ENCODE measurements at places on chromosomes 16 and 17. TPM values are rescaled to one million over a fixed set of nuclear protein-coding genes. Genes with fewer than 3 reads are reported as not detected.

- H3K4me1 ChIP-seq = no peaks in the 10 kb centered on the region
- H3K4me3 ChIP-seq = no peak overlapping the region
- H3K27ac ChIP-seq = no peak overlapping the region
- H3K36me3 ChIP-seq = no peaks in the 10 kb centered on the region
- H3K27me3 ChIP-seq = no peaks in the 10 kb centered on the region
- no peak for DNase-seq
These were observed 121.5 kb downstream of the KATNIP start for GRCh38 chr16:27671410-27671809.

NACA2 gene
- not detected for total RNA-seq

ABAT gene
- 10.8 TPM for total RNA-seq

DNA sequence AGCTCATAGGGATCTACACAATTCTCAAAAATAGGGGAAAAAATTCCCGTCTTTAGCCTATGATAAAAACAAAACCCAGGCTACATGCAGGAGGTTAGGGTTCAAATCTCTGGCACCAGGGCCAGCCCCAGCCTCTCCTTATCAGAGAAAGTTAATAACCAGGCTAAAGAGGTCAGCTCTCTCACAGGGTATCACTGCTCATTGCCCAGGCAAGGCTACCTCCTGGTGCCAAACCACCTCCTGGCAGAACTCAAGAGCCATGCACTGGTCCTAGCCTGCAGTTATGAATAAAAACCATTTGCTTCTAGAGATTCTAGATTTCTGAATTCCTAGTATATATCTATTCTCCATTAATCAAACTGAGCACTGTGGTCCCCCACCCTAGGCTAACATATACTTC is 65.8 kb downstream of the CREBBP start:
- H3K27me3 ChIP-seq = no peaks in the 10 kb centered on the region
- H3K36me3 ChIP-seq = peaks cover 10% of the 10 kb centered on the region
- no peak overlapping the region for H3K4me3 ChIP-seq
- peaks cover 90% of the 10 kb centered on the region for H3K4me1 ChIP-seq

DNA sequence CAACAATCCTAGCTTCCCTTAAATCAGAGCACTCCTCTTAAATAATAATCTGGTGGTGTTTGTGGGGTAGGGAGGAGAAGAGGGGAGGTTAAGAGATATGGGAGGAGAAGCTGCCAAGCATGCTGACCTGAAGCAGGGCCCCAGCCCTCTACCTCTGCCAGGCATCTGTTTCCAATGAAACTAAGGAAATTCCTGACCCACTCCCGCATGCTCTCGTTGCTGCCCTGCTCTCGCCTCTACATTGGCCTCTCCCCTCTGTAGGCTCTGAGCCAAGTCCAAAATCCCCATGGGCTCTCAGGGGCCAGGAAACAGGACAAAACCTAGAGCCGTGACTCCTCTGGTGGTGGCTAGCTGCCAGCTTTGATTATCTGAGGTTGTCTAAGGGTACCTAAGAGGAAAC is 559.5 kb upstream of the CDH11 start:
- H3K4me1 ChIP-seq = no peaks in the 10 kb centered on the region
- H3K36me3 ChIP-seq = no peaks in the 10 kb centered on the region
- no peaks in the 10 kb centered on the region for H3K27me3 ChIP-seq
- no peak for DNase-seq
- H3K27ac ChIP-seq = no peak overlapping the region

DNA sequence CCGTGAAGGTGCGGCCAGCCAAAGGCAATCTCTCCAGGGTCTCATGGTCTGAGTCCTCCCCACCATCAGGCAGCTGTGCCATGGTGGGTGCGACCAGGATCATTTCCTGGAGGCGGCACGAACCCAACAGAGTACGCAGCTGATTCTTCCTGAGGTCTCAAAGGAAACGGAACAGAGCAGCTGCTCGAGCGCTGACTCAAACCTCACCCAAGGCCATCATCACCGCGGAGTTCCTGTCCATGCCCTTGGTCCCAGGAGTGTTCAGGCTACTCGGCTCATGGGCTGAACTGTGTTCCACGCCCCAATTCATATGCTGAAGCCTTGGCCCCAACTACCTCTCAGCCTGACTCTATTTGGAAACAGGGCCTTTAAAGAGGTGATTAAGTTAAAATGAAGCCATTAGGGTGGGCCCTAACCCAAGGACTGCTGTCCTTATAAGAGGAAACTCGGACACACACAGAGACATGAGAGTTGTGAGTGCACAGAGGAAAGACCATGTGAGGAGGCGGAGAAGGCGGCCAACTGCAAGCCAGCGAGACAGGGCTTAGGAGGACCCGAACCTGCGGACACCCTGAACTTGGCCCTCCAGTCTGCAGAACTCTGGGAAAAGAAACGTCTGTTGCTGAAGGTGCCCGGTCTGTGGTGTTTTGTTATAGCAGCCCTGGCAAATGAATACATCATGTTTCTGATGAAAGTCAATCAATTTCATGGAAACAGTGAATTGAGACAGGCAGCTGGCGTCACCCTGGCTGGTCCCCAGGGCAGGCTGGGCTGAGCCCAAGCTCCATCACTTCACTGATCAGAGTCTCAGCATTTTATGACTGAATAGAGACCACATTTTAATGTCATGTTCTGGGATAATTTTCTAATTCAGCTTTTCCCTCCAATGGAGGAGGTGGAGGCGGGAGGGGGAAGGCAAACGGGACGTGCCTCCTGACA is 13.7 kb downstream of the MXRA7 start:
- no peaks in the 10 kb centered on the region for H3K36me3 ChIP-seq
- peaks cover 5% of the 10 kb centered on the region for H3K4me1 ChIP-seq
- no peaks in the 10 kb centered on the region for H3K27me3 ChIP-seq
- DNase-seq = no peak

DNA sequence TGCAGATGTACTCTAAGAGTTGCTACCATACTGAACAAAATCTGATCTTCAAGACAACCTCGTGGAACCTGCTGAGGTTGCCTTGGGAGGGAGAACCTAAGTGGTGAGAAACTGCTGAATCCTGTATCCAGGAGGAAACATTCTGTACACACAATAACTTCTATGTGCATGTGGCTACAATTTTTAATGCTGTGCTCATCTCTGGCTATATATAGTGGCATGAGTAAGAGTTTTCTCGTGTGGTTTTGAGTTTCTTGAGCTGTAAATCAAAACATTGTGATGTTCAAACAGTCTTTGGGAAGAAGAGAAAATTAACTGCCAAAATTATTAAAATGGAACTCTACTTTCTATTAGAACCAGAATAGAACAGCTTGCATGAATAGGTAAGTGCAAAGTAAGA is 206.8 kb downstream of the CA10 start:
- no peak for DNase-seq
- H3K27me3 ChIP-seq = no peaks in the 10 kb centered on the region
- no peaks in the 10 kb centered on the region for H3K4me1 ChIP-seq
- H3K4me3 ChIP-seq = no peak overlapping the region
- H3K27ac ChIP-seq = no peak overlapping the region

DNA sequence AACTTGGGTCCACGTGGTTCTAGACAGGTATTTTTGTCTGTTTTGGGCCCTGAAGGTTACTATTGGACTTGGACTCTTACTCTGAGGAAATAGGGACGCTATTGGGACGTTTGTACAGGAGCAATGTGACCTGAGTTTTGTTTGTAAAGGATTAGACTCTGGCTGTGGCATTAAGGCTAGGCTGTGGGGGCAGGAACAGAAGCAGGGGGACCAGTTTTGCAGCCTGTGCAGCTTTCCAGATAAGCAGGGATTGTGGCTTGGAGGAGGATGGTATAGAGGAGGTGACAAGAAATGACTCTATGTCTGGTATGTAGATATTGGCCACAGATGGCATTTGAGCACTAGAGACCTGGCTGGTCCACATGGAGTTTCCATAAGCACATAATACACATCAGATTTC is 12.8 kb downstream of the NOD2 start:
- H3K4me3 ChIP-seq = no peak overlapping the region
- no peak for DNase-seq
- H3K27ac ChIP-seq = no peak overlapping the region
- H3K4me1 ChIP-seq = peaks cover 40% of the 10 kb centered on the region
- H3K27me3 ChIP-seq = no peaks in the 10 kb centered on the region

GRCh38 chr16:87729266-87729954 is 36.4 kb downstream of the KLHDC4 start:
- H3K36me3 ChIP-seq = peaks cover 34% of the 10 kb centered on the region

Measured in CD4-positive, alpha-beta memory T cell (primary cell).